H4 (cell line): ENCODE measurements at places on chromosomes 11 and 22.
A peak's percentile ranks its signal among the peaks of the same experiment; 100 is the strongest.

DNA sequence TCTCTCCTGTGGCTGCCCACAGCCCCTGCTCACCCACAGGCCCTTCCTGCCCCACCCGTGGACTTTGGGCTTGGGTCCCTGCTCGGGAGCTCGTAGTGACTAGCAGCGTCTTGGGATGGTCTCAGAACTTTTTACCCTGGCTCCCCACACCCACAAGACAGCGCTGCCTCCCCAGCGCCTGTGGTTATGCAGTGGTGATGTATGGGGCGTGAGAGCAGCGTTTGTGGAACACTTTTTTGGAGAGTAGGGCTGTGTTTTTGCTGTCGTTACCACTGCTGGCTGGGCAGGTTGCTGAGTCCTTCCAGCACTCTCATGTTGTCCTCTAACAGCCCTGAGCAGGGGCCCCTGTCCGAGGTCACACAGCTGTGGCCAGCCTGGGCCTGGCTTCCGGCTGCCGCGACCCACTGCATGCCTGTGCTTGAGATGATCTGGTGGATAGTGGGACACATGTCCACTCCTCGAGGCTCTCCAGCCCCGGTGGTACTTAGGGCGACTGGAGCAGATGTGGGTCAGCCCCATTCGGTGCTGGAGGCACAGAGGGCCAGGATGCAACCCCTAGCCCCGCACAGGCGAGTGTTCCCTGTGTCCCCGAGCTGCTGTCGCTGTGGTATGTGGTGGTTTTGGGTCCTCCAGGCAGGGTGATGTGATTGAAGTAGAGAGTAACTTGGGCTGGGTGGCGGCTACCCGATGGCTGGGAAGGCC lies 7.1 kb upstream of the GRAMD4 start:
- DNase-seq = no peak

DNA sequence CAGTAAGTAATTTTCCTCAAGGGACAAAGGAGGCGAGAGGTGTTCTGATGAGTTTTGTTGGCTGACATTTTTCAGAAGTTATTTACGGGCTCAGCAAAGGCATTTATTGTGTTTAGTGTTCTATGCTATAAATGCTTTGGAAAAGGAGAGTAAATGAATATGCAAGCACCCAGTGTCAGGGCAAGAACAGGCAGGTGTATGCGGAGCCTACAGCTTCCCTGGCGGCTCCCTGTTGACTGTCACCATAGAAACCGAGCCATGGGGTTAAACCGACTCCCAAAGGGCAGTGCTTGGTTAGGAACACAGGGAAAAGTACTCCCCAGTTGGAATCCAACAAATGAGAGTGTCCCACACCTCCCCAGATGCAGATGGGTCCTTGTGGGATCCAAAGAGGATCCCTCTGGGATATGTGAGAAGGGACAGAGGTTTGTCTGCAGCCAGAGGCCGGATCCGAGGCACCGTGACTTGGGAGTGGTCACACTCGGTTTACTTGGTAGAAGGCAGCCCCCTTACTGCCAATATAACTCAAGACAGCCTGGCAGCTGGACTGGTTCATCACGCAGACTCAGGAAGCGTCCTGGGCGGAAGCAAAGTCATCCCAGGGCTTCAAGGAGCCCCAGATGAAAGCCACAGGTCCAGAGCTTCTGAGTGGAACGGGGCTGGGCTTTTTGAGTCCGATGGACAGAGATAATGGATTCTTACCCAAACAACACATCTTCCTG lies 329.7 kb downstream of the CTTN start:
- no peak for DNase-seq

DNA sequence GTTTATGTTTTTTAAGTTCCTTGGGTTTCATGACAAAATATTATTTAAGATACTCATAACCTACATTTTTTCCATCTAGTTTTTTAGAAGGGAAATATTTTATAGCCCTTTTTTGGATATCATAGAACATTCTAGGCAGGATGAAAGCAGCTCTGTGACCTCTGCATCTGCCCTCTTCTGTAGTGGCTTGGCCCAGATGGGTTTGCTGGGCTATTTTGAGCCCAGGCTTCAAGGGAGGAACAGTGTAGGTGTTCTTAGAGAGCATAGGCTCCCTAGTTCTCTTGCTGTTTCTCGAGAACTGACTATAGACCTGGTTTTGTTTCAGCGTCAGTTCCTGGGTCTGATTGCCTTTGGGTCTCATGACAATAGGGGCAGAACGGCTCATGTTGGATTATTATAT lies 32.2 kb downstream of the DIXDC1 start:
- no peak for DNase-seq

DNA sequence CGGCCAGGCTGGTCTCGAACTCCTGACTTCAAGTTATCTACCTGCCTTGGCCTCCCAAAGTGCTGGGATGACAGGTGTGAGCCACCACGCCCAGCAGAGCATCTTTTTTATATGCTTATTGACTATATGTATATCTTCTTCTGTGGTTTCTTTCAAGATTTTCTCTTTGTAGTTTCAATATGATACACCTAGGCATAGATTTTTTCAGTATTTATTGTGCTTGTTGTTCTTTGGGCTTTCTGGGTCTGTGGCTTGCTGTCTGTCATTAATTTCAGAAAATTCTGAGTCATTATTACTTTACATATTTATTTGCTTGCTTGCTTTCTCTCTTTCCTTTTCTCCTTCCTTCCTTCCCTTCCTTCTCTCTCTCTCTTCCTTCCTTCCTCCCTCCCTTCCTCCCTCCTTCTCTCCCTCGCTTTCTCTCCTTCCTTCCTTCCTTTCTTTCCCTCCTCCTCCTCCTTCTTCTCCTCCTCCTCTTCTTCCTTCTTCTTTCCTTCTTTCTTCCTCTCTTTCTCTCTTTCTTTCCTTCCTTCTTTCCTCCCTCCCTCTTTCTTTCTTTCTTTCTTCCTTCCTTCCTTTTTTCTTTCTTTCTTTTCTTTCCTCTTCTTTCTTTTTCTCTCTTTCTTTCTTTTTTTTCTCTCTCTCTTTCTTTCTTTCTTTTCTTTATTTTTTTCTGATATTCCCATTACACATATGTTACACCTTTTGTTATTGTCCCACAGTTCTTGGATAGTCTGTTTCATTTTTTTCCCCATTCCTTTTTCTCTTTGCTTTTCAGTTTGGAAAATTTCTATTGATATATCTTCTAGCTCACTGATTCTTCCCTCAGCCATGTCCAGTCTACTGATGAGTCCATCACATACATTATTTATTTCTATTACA lies 10.9 kb upstream of the DCHS1 start:
- no peak for DNase-seq

- no peak for DNase-seq
Measured at GRCh38 chr11:102724904-102725500, at the start of gene MMP8. Gene MMP8, minus strand, starts transcription at chr11:102724954. Its CDS starts 99 bp downstream, at chr11:102724855.

DNA sequence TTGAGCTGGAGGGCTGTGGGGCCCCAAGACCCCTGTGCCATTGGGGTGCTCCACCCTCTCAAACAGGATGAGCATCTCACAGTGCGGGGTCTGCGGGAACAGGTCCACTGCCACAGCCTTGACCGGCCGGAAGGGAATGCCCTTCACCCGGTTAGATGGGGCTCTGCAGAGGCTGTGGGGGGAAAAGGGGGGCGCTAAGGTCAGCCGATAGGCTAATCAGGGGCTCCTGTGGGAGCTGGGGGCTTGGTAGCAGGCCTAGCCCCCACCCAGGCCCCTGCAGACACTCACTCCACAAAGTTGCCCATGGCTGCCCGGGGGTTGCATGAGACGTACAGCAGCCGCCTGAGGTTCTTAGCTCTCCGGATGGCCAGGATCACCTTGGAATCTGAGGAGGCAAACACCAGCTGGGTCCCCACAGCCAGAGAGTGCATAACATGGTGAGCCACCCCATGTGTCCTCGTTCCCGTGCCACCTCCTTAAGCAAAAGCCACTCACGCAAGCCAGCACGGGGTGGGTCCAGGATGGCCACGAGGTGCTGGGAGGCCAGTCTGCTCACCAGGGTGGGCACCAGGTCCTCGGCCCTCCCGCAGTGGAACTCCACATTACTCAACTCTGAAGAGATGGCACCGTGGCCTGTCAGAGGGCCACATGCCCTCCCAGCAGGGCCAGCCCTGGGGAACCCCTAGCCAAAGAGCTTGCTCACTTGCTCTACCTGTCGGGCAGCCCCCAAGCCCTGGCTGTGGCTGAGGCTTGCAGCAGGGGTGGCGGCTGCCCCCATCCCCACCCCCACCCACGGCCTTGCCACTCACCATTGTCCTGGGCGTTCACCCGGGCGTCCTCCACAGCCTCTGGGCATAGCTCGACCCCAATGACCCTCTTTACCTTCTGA lies 3.0 kb upstream of the RANBP1 start:
- no peak for DNase-seq

- DNase-seq = no peak
Measured at GRCh38 chr11:96050435-96051182, 126.7 kb upstream of the MTMR2 start.

DNA sequence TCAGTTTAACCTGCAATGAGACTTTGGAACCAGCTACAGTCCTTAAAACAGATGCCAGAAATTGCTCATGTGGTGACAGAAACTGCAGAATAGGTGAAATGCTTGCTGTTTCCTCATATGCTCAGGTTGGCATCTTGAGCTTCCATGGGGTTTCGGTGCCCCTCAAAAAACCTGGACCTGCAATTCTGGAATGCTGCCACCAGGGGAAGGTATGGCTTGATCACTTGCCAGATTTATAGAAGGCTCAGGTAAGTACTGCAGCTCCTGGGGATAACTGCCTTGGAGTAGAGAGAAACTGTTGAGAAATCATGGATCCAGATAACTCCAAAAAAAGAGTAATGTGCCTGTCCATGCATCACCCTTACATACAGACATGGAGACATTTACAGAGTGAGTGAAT lies 113.0 kb downstream of the CTTN start:
- no peak for DNase-seq

DNA sequence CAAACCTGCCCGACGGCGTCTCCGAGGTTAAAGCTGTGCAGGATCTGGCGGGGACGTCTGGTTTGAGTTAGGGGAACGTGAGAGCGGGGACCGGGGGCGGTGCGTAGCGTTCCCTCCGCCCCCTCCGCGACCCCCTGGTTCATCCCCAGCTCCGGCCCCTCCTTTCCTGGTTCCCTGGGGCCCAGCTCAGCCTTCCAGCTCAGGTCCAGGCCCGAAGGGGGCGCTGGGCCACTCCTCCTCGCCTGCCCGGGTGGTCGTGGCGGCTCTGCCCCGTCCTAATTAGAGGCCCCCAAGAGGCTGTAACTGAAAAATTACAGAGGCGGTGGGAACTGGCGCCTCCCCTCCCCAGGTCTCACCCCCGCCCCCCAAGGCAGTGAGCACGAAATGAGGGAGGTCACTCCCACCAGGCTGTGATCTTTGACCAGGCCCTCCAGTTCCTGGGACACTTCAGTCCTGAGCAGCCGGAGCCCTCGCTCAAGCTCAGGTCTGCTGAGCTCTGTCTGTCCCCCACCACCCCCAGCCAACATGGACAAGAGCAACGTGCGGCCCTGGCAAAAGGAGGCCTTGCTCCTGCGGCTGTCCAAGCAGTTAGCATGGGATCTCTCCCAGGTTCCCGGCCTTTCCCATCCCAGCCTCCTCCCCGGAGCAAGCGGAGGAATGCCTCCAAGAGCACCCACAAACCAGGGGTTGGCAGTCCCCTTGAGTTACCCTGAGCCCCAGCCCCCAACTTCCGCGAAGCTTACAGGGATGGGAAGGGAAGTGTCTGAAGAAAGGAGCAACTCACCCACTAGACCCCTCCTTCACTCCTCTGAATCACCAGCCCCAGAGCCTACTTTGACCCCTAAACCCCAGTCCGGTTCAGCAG lies 3.3 kb downstream of the CD248 start:
- DNase-seq = no peak

- DNase-seq = no peak
Measured at GRCh38 chr11:82234256-82234655, 499.4 kb downstream of the FAM181B start.

GRCh38 chr11:14124886-14125285 lies 162.4 kb downstream of the SPON1 start:
- no peak for DNase-seq

GRCh38 chr11:94897330-94897768 lies 76.0 kb downstream of the CWC15 start:
- no peak for DNase-seq

GRCh38 chr11:15704556-15704955 lies 589.8 kb downstream of the INSC start:
- no peak for DNase-seq

- DNase-seq = no peak
Measured at GRCh38 chr11:36380296-36381014, 84.4 kb downstream of the PRR5L start.

DNA sequence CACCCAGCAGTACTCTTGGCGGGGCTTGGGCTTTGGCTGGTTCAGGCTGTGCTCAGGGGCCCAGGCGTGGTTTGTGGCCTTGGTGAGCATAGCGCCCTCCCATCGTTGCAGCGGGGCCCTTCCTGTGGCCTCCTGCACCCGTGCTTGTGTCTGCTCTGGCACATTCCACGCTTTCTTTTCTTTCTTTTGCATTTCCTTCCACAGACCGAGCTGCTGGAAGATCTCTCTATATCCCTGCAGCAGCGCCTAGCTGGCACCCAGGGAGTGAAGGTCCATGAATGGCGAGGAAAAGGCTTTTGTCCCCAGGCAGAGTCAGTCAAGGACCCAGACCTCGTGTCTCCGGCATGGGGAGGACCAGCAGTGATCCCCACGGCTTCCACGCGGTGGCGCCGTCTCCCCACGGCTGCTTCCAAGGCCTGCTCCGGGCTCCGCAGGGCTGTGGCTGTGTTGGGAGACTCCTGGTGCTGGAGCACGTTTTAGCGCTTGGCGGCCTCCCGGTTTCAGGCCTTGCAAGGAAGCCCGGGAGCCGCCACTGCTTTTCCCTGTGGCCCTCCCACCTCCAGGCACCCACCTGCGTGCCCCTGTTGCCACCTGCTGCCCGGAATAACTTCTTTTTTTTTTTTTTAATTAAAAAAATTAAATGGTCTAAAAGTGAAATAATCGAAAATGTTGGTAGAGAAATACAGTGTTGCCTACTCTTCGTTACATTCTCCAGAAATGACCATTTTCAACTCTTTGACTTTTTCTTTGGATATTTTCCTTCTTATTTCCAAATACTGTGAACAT lies 28.5 kb downstream of the GLB1L2 start:
- DNase-seq = peak; percentile 74

DNA sequence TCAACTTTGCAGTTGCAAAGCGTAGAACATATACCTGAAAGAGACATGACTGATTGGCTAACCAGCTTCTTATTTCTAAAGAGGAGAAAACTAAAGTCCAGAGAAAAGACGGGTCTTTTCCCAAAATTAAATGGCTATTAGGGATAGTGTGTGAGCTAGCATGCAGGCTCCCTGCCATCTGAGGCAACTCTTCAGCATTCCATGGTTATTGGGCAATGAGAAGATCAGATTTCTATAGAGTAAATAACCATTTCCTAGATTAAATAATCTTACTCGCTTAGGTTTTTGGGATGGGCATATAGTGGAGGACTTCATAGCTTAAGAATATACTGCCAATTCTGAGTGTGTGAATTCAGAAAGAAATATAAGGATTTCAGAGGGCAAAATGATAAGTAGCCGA lies 95.0 kb downstream of the PDHX start:
- no peak for DNase-seq

GRCh38 chr11:110077831-110078325 lies 15.3 kb upstream of the ZC3H12C start:
- no peak for DNase-seq

GRCh38 chr22:19814428-19814827 lies 40.2 kb downstream of the GNB1L start:
- no peak for DNase-seq

DNA sequence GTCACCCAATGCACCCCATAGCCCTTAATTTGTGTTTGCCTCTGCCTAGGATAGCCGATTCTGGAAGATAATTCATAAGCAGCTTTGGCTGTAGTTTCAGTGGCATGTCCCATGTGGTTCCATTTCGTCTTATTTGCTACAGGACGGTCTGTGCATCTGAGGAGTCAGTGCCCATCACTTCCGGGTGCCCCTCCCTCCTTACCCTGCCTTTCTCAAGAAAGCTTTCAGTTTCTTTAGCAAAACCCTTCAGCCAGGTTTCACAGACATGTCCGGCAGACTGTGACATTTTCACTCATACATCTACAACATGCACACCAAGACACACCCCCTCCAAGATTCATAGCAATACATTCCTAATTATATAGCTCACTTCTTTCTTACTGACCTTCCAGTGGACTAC lies 14.3 kb downstream of the TP53AIP1 start:
- DNase-seq = no peak
